ENCODE measurements at places on chromosomes 2 and 18.

DNA sequence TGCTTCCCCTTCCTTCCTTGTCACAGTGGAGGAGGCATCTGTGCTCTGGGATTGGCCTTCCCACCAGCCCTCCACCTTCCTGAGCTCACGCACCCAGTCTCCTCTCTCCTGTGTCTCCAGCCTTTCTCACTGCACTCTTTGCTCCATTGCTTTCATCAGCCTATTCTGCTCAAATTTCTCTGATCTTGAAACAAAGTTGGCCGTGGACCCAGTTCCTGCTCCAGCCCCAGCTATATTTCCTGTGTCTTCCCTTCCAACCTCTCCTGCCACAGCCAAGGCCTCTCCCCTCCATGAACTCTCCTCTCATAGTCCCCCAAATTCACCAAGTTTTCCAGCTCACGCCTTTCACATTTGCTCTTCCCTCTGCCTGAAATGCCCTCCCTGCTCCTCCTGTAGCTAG, 226.6 kb upstream of the AGAP1 start:
- no peak for DNase-seq

- DNase-seq = no peak
Measured at GRCh38 chr2:102637358-102637757, 18.0 kb downstream of the SLC9A2 start.

DNA sequence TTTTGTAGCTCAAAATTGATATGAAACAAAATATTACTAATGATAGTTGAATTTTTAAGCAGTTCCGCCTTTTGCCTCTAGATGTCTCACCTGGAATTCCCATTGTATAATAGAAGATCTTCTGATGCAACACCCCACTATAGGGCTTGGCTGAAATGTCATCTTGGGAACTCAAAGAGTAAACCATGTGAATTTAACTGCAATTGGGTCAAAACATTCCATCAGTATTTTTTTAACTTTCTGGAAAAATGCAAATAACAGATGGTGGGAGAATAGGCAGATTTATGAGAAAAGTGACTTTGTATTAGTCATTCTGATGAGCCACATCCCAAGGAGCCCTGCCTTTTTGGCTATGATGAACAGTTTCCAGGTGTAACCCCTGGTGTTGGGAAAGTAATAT, 489.9 kb downstream of the NYAP2 start:
- no peak for DNase-seq

GRCh38 chr2:32691678-32692077, 63.8 kb downstream of the TTC27 start:
- DNase-seq = no peak

GRCh38 chr18:6266212-6266611, 148.5 kb downstream of the L3MBTL4 start:
- DNase-seq = no peak

DNA sequence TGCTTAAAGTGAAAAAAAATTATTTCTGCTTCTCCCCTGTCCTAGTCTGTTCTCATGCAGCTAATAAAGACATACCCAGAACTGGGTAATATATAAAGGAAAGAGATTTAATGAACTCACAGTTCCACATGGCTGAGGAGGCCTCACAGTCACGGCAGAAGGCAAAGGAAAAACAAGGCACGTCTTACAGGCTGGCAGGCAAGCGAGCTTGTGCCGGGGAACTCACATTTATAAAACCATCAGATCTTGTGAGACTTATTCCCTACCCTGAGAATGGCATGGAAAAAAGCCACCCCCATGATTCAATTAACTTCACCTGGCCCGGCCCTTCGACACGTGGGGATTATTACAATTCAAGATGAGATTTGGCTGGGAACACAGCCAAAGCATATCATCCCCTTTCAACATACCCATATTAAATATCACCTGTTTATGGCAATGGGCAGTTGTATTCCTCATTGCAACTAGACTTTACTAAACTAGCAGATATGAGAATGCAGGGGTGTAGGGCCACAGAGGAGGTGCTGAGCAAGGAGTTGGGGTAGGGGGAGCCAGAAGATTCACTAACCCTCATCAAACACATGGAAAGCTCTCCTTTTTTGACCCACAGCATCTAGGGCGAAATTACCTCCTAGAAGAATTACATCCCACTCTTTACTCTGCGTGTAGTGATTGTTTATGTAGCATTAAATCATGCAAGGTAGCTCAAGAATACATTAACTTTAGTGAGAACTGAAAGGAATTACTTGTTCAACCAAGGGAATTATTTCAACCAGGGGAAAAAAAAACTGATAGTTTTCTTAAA, 183.3 kb upstream of the DOK6 start:
- no peak for DNase-seq

- no peak for DNase-seq
Measured at GRCh38 chr2:186755066-186755465, 61.2 kb downstream of the FAM171B start.

- DNase-seq = no peak
Measured at GRCh38 chr2:890214-890613, 60.4 kb upstream of the SNTG2 start.

GRCh38 chr18:69817335-69817940, 130.2 kb downstream of the CD226 start:
- DNase-seq = no peak

GRCh38 chr2:148253685-148254084, 232.8 kb downstream of the MBD5 start:
- no peak for DNase-seq

DNA sequence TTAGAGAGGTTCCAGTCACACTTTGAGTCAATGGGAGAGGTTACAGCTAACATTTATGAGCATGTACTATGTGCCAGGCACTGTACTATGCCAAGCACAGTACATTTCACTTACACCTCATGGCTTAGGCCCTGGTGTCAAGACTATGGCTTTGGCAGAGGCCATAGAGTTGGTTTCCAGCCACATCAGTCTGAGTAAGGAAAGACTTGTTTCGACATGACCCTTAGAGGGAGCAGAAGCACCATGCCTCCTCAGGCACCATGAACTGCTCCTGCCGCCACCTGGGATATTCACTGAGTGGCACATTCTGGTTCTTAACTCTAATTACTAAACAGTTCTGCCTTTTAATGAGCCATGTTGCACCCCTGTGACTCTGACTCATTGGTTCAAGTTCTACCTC, 12.7 kb downstream of the DGUOK start:
- no peak for DNase-seq

DNA sequence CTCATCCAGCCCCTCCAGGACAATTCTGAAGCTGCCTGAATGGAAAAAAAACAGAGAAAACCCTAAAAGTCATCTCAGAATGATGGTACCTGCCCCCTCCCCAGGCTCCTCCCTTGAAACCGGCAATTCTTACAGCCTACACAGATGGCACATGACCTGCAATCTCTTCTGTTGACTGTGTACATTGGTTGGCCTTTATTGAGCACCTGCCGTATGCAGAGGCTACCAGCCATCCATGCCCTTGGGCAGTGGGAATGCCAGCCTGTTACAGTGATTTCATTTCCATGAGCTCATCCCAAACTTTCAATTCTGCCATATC, 57.1 kb downstream of the EMX1 start:
- DNase-seq = no peak

DNA sequence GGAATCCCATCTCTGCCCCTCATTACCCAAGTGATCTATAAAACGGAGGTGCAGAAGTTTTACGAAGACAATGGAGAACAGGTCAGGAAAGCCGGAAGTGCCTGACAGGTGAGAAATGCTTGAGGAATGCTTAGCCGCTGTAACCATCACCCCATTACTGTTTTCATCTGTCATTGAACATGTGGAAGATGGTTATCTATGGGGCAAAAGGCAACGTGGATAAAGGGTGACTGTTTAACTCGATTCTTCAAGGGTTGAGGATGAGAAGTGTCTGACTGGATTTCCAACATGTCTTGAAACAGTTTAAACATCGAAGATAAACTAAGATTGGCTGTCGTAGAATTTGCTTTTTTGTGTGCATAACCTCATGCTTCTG, 17.3 kb downstream of the HK2 start:
- no peak for DNase-seq
